ENCODE measurements at places on chromosomes 11 and 22.

- DNase-seq = no peak
These were observed 30.5 kb upstream of the GNB1L start for GRCh38 chr22:19884954-19885751.

GRCh38 chr11:18313965-18314763 lies 7.8 kb downstream of the HPS5 start:
- no peak for DNase-seq

DNA sequence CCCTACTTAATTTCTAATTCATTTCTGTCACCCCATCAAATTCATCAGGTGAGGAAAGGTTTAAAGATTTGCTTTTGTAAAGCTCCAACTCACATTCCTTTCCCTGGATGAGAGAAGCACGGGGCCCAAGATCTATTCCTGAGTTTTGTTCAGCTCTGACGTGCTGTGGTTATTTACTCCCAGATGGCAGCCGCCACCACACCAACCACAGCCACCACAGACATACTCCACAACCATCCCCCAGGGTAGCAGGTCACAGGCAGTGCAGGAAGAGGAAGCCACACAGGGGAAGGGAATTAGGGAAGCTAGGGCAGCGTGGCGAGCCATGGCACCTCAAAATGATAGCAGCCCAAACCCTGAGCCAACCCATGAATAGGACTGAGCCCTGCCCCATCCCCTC lies 63.5 kb upstream of the CSNK2A3 start:
- no peak for DNase-seq

DNA sequence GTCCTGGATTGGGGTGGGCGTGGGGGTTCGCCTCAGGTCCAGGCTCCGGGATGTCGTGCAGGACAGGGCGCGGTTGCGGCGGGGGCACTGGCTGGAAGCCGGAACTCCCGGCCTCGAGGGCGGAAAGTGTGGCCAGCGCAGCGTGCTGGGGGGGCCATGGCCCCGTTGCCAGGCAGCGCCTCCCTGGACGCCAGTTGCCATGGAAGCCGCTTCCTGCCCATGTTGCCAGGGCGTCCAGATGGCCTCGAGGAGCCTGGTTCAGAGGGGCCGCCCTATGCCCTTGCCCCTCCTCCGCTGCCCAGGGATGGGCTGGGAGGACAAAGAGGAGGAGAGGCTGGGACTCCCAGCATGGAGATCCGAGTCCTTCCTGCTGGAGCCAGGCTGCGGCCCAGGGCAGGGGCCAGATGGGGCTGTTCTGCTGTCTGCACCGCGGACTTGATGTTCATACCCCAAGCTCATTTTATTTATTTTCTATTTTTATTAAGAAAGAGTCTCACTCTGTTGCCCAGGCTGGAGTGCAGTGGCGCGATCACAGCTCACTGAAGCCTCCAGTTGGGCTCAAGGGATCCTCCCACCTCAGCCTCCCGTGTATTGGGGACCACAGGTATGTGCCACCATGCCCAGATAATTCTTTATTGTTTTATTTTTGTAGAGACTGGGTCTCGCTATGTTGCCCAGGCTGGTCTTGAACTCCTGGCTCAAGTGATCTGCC lies 4.6 kb upstream of the CCDC188 start:
- peak; percentile 73 for DNase-seq

GRCh38 chr11:38438091-38438490 lies 1840.1 kb upstream of the RAG2 start:
- DNase-seq = no peak

DNA sequence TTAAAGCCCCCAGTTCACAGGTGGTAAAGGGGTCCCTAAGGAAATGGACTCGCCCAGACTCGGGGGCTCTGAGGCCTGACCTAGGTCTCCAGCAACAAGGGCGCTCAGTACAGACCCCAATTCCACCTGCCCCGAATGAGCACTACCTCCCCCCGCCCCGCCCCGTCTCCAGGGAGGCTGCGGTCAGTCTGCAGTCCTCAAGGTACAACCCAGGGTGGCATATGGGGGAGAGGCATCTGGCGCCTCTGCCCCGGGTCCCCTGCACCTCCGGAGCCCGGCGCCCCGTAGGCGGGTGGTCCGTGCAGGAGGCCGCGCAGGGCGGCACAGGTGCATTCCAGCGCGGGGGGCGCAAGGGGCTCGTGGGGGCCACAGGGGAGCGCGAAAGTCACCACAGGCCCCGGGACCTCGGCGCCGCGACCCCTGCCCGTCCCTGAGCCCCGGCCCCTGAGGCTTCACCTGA lies 361 bp downstream of the CTSD start:
- DNase-seq = no peak

DNA sequence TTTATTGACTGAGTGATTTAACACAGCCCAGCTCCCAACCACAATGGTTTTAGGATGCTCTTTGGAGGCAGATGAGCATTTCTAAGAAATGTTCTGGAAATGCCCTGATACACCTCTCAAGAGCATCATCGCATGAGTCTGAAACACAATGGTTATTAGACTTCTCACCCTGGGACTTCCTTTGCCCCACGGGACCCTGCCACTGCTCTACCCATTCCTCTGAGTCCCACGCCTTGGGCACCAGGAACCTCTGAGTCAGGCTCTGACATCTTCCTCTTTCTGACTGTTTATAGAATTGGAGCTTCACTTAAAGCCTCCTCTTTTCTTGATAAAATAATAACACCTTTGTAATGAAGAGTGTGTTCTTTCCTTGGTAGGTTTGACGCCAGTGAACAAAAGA lies 85.6 kb upstream of the PARVA start:
- no peak for DNase-seq

GRCh38 chr11:8744423-8744822 lies 61.8 kb downstream of the RPL27A start:
- DNase-seq = no peak

- DNase-seq = no peak
These were observed 19.6 kb downstream of the PPFIBP2 start for GRCh38 chr11:7533199-7534041.

DNA sequence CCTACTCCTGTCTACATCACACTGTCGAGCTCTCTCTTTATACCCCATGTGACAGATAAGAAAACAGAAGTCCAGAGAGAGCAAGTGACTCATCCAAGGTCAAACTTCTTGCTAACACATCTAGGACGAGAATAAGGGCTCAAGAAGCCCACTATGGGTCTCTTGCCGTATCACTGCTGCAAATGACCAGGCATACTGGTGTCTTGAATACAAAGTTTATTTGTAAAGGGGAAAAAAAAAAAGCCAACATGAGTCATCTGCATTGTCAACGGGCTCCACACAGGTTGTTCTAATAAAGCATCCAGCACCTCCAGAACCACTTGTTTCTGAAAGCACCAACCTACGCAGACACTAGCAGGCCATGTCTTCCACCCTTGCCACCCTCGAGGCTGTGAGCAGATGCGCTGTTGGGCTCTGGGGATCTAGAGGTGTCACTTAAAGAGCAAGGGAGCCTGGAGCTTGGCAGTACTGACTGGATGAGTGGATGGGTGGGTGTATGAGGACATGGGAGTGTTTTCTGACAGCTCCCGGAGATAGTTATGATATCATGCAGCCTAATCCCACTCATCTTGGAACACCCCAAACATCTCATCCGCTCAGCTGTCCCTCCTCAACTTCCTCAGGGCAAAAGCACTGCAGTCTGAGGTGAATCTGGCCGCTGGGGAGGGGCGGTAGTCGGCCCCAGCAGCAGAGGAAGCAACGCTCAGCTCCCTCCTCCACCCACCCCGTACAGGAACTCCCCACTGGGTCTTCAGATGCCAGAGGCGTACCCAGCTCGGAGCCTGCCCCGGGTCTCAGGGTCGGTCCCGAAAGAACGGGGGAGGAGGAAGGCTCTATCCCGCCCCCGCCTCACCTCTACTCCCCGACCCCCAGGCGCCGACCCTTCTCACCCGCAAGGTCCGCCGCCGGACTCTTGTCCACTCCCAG lies 1.0 kb downstream of the SMCO4 start:
- DNase-seq = peak; percentile 45

DNA sequence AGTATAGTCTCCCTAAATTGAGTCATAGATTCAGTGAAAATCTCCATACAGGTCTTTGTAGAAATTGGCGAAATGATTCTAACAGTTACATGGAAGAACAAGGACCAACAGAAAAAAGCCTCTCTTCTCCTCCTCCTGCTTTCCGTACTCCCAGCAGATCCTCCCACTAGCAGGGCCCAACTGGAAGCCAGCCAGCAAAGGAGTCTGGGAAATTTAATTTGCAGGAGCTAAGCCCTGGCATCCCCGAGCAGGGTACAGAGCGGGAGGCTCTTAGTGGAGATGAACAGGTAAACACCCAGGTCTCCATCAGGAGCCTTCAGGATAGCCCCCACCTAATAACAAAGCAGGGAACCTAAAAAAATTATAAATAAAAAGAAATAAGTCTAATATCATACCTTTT lies 1473.8 kb downstream of the TBC1D22A start:
- DNase-seq = no peak

GRCh38 chr11:60830478-60831142 lies 11.3 kb upstream of the CCDC86 start:
- no peak for DNase-seq

DNA sequence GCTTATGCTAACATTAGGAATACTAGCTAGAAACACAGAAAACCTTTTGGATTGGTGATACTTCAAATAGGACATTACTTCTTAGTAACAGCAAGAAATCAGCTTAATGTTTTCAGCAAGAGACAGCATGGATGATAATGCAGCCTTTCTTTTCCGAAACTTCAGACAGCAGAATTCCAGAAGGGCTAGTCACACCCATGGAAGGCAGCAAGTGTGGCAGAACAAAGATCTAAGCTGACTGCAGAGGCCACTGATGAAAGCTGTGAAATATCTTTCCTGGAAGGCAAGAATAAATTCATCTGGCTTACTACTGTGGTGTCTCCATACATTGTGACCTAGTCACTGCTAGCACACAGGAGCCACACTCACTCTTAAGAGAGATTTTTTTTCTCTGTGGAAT lies 100.3 kb downstream of the CCDC83 start:
- no peak for DNase-seq

DNA sequence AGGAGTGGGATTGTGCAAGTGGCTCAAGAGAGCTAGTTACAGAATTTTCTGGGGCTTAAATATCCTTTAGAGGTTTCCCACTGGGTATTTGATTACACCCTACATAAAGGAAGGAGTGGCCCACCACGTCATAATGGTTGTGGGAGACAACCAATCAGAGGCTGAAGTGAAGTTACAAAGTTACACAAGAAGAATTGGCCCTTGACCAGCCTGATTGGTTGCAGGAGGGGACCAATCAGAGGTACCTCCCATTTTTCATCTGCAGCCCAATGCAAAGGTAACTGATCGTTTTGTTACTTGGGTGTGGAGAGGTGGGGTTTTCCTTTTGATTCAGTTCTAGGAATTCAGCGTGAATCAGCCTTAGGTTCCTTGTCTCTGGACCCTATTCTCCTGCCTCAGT lies 430.5 kb upstream of the FAT3 start:
- no peak for DNase-seq

DNA sequence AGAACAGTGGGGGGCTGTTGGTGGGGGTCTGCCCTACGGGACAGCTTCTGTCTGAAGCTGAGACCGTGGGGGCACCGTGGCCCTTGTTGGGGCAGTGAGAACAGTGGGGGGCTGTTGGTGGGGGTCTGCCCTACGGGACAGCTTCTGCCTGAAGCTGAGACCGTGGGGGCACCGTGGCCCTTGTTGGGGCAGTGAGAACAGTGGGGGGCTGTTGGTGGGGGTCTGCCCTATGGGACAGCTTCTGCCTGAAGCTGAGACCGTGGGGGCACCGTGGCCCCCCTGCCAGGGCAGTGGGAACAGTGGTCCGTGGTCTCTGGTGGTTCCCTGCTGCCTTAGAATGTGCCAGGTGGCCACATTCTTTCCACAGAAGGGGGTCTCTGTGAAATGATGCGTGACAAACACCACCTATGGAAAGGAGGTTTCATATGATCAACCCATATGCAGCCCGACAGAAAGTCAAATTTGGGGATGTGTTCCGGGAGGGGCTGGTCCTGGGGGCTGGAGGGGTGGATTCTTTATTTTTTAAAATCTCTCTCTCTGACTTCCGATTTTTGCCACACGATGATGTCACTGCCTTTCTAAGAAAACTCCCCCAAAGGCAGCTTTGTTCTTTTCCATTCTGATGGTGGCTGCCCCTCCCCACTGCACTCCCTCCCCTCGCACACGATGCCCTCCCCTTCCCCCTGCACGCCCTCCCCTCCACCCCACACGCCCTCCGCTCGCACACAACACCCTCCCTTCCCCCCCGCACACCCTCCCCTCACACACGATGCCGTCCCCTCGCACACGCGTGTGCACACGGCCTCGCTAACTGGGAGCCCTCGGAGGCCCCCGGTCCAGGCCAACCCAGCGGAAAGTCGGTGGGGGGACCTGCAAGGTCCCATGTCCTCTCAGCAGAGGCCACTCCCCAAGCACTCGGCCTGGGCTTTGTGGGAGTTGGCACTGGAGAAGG lies 1186.5 kb downstream of the BRD1 start:
- no peak for DNase-seq

- DNase-seq = peak; percentile 88
These were observed at the start of gene CYB5R3 for GRCh38 chr22:42649246-42650099. CYB5R3 (minus strand) TSS chr22:42649392; CDS start chr22:42649315, 77 bp downstream.

DNA sequence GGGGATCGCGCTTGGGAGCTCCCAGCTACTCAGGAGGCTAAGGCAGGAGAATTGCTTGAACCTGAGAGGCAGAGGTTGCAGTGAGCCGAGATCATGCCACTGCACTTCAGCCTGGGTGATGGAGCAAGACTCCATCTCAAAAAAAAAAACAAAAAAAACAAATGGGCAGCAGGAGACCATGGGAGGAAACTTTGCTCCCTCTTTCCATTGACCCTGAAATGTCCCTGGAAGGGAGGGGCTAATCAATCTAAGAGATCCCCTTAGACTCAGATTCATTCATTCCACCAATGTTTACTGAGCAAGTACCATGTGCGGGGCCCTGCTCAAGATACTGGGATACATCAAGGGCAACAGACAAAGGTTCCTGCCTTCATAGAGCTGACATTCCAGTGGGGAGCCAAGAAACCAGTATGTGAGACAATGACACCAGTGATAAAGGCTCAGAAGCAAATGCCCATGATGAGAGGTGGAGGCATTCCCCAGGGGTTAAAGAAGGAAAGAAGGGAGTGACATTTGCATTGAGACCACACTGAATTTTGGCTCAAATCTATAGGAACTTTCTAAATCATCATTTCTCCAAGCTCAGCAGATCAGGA lies 37.7 kb upstream of the TFIP11 start:
- no peak for DNase-seq

GRCh38 chr11:77821349-77821851 lies 456 bp downstream of the AAMDC start:
- DNase-seq = peak; percentile 21

DNA sequence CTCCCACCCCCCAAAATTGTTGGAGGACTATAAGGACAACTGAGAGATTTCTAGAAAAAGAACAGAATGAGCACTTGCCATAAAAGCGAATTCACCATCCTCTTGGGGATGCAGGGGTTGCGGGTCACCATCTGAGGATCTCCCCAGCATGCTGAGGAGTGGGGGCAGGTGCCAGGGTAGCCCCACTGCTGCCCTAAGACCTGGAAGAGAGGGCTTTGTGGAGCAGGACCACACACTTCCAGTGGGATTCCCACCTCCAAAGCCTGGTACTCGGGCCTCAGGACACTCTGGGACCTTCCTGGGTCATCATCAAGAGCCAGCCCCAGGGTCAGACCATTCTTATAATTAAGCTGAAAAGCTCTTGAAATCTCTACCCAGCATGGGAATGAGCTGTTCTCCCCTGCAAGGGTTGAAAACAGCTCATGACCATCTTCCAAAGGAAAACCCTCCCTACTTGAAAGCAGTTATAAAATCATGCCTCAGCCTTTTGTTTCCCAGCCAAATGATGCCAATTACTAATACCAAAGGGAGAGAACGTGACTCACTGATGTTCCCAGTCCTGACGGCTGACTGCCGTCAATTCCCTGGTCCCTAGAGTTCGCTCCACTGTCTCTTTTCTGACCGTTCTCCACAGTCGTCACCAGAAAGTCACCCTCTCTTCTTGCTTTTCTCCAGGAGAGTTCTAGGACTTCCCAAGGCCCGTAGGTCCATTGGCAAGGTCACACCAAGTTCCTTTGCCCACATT lies 76.8 kb upstream of the CREB3L1 start:
- no peak for DNase-seq

Measured in heart right ventricle (tissue), 16 donors.